ENCODE measurements at places on chromosomes 3 and 15.

DNA sequence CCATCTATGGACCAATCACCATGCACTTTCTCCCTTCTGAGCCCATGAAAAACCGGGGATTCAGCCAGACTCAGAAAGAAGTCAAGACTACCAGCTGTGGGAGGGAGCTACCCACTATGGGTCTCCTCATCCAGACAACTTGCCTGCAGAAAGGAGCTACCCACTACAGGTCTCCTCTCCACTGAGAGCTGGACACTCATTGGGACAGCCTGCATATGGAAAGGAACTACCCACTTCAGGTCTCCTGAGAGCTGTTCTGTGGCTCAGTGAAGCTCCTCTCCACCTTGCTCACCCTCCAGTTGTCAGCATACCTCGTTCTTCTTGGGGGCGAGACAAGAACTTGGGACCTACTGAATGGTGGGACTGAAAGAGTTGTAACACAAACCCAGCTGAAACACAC, 22.3 kb upstream of the ZBED2 start:
- no peak for DNase-seq

DNA sequence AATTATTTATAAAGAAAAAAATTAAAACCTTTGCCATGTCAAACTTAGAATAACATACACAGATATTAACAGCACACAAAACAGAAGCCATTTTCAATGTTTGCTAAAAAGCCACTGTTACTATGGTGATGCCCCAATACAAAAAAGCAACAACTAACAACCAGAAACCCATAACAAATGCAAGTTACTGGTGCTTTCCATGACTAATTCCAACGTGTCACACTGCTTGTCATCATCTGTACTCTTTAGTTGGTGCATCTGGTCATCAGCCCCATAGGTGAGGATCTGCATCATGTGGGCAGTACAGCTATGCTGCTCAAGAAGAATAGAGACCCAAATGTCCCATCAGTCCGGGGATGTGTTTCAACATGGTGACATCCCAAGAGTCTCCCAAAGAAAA, 52.8 kb downstream of the ATP8B4 start:
- DNase-seq: no peak

GRCh38 chr15:73388256-73388781, 19.6 kb upstream of the HCN4 start:
- peak; percentile 61 for DNase-seq

GRCh38 chr3:16406579-16406978, 106.9 kb downstream of the RFTN1 start:
- no peak for DNase-seq

DNA sequence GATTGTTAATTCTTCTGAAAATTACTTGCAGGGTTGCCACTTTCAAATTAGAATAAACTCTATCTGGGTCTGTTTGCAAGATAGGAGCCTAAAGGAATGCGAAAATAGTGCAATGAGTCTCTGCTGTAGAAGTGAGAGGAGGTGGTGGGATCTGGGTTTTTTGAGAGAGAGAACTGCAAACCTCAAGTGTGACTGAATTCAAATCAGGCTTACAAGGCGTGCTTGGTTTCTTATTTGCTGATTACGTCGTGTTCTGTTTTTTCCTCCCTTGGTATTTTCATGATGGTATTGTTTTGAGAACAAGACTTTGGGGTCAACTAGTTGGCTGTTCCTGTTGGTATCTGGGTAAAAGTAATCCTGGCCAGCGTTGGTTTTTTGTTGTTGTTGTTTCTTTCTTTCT, 490.9 kb upstream of the CFAP20DC start:
- no peak for DNase-seq

DNA sequence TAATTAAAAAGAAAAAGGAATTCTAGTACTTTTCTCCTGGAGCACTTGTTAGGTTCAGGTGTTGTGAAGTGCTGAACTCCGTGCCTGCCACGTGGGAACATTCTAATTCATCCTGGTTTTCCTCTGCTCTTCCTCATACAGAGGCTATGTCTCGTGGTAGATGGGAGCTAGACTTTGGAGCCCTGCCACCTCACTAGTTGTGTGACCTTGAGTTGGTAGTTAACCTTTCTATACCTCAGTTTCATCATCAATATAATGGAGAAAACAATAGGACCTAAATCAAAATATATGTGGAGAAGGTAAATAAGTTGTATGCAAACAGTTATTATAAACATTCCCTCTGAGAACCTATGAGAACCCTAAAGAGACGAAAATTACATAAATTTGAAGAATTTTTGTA, 10.6 kb downstream of the ALAS1 start:
- no peak for DNase-seq

DNA sequence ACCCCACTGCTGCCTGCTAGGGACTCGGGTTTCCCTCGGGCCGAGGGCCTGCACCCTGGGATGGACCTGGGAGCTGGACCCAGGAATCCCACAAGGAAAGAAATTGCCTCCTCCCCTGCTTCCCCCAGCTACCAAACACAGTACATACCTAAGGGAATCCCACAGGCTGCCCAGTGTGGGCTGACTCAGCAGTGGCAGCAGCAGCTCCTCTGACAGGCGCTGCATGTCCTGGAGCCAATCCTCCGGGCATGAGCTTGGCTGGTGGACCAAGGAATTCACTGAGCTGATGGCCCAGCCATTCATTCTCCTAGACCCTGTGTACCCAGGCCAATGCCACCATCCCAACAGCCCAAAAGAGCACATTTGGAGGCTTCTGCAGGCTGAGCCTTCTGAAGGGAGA, 9.5 kb upstream of the LTK start:
- DNase-seq: no peak

DNA sequence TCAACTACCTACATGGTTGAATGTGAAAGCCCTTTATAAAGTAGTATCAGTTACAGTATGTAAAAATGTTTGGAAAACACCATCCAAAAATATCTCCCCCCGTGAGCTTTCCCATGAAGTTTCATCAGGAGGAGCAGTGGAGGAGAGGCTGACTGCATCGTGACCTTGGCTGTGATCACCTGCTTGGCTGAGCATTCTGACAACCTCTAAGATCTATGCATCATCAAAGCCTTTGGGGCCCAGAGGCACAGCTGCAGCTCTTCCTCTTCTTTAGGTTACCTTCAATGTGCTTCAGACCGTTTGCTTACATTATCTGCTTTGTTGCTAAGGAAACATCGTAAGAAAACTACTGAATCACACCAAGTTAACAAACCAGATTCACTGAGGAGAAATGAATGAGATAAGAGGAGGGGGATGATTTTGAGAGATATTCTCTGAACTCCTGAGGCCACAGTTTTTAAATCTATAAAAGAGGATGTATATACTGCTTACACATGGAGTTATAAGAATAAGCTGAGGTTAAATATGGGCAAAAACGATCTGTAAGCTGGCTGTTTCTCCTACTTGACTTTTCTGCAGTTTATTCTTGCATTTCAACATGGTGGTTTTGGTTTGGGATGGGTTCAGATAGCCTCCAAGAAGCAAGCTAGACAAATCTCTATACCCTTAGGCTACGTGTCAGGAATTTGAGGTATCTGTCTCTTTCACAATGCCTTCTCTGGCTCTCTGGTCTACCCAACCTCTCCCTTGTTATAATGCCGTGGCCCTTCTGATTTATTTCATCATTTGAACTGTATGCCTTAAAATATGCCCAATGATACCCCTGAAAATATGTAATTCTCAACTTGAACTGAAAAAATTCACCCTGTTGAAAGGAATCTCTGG, 4.0 kb downstream of the GCSAM start:
- no peak for DNase-seq

GRCh38 chr3:50608278-50608677, 3.3 kb downstream of the CISH start:
- DNase-seq: no peak

DNA sequence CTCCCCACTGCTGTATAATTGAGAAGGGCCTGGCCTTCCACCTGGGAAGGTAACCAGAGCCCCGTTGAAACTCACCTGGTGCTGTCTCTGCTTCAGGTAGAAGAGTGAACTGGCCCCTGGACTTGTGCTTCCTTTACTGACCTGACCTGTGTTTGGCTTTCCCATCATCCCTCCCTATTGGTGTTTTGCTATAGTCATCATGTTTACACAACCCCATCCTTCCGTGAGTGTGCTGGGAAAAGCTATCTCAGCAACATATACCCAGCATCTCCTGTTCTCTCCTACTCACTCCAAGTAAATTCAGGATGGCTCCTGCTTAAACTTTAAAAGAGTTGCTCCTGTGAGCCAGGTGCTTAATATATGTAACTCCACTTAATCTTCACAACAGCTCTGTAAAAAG, 77.2 kb upstream of the TSC22D2 start:
- no peak for DNase-seq

DNA sequence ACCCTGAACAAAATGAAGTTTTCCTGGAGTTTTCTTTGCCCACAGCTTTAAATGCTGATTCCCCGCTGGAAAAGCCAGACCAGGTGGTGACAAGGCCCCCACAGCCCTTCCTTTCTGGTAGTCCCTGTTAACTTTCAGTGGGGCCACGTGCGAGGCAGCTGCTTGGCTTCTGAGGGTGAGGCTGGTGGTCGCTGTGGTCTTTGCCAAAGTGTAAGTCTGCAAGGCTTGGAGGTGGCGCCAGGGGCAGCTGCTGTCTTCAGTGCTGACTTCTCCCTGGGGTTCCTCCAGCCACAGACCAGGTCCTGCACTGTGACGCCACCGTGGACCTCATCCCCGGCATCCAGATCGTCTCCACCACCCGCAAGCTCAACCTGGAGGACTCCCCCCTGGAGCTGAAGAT, 54.1 kb upstream of the TAMM41 start:
- no peak for DNase-seq

DNA sequence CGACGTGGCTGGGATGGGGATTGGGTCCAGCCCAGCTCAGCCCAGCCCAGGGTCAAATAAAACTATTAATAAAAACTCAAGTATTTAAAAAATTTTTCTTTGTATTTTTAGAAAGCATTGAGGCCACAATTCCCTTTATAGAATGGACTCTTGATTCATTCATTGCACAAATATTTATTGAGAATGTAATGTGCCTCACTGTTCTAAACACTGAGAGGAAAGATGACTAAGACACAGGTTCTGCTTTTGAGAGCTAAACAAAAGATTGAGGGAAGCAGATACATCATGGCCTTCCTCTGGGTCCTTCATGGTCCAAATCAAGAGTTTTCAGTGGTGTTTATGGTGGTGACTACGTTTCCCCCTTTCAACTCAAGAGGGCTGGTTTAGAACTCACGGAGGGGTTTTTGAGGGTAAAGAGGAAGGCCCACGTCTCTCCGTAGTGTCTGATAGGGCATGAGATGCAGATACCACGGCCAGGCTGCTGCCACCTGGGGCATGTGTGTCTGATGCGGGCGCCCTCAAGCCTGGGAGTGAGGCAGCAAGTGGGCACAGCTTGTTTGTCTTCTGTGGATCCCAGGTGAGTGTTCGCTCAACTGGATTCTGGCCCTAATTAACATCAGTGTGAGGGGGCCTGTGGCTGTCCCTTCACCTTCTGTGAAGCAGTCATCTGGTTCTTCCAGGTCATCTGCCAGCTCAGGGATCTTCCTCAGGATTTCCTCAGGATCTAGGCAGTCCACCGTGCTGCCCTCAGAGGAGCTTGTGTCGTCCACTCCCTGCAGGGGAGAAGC, 73.5 kb upstream of the SCN5A start:
- no peak for DNase-seq

DNA sequence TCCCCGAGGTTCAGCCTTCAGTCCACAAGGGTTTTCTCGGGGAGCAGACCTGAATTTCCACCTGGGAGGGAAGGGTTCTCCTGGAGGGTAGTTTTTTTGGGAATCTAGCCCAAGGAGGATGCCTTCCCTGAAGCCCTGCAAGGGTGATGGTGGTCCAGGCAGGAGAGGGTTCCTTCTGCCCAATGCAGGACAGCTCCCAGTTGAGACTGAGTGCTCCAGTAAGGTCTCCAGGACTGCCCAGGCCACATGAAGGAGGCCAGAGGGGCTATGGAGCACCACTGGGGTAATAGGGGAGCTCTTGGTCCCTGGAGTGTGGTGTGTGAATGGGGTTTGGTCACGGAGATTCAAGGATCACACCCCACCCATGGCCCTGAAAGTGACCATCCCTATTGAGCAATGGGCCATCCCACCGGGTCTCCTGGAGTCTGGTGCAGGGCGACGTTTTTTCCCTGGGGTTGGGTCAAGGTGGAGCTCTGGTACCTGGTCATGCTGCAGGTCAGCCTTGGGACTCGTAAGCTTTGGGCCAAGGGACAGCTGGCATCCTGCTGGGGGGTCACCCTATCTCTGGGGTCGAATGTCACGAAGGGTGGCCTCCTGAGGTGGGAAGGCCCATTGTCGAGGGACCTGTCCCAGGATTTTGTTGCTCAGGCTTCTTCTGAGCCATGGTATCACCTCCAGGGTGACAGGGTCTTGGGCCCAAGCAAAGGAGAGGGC, 196.5 kb downstream of the UBE3A start:
- peak; percentile 53 for DNase-seq

DNA sequence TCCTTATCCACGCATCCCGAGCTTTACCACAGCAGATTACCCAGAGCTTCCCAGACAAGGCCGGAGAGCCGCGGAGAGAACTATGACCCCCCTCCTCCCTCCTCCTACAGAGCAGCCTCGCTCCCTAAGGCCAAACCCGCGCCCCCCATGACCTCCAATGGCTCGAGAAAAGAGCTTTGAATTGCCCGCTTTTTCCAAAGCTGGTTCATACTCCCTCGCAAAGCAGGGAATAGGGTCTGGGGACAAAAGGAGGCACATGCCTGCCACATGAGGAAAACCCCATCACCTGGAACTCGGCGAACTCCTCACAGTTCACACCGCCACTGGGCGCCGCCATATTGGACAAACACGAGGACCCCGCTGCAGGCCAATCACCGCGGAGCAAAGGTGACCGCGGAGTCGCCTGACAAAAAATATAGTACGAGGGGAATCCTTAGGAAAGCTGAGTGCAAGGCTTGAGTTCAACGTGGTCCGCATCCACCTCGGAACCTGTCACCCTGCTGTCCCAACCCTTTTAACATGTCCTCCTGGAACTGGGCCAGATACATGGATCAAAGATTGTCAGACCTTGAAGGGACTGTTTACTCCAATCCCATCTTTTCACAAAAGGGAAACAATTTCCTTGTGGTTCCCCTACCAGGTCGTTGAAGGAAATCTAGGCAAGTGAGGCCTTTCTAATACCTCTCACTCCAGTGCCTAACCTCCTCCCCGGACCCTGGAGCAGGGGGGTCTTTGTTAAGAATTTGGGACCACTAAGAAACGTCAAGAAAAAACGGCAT, at the start of gene MIX23:
MIX23 (minus strand) TSS at position 344 of the 779 bp plus-strand sequence; CDS start at position 337, 7 bp downstream.
- DNase-seq: peak; percentile 95

DNA sequence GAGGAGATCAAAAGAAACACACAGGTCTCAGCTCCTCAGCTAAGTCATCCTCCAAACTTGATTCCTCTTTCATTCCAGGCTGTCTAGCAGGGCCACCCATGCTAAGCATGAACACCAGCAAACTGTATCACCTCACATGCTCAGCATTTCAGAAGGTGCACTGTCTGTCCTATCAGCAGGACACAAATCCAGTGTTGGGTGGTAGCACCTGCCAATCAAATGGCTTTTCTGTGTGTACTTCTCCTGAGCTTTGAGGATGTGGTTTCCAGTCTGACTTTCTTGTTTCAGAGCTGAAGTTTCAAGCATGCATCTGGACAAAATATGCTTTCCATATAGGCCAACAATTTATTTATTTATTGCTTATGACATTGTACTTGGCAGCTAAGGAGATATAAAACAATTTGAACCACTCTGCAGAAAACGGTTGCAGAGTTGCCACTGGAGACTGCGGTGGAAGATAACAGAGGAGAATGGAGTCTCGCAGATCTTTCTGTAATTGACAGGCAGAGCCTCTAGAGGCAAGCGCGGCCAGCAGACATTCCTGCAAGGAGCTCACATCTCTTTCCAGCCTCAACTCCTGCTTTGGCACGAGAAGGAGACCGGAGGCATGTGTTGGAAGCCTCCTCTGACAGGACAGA, 167.1 kb upstream of the WNT5A start:
- no peak for DNase-seq
